ENCODE measurements at places on chromosomes 7 and 10.

DNA sequence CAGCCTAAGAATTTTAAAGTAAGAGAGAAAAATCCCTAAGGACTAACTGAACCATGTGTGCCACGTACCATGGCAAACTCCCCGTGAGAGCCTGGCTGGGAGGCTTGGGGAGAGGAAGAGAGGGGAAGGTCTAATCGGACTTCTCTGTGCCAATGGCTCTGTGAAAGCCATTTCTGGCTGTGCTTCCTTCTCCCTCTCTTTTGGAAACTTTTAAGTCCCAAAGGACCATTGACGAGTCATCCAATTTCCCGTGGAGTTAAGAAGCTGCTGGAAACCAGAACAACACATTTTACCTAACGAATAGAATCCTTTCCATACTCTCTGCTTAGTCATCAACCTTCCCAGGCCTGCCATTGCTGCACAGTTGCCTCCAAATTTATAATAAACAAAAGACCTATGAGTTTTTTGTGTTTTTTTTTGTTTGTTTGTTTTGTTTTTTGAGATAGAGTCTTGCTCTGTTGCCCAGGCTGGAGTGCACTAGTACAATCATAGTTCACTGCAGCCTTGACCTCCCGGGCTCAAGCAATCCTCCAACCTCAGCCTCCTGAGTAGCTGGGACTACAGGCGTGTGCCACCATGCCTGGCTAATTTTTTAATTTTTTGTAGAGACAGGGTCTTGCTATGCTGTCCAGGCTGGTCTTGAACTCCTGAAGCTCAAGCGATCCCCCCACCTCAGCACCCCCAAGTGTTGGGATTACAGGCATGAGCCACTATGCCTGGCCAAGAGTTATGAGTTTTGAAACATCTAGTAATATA, 13.2 kb downstream of the LAMB1 start:
- no peak for DNase-seq

- DNase-seq = no peak
These were observed 35.3 kb downstream of the CDC14C start for GRCh38 chr7:48959676-48960075.

DNA sequence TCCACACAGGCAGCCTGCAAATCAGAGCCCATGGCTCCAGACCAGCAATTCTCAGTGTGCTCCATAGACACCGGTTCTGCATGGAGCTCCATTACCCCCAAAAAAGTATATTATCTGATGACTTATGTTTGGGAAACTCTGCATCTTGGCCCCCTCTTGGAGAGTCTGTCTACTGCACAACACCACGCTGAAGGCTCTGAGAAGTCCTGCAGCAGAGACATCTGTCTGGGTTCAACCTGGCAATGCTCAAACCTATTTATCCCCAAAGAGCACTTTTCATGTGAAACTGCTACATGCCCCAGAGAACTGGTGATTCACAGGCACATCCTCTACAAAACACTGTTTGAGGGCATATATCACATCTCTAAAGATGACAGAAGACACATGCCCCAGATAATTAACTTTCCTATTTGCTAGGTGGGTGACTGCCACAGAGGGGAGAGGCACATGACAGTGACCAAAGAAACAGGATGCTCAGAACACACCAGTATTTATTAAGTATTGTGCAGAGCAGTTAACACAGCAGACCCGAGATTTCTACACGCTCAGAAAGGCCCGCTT, 83.8 kb downstream of the DLG5 start:
- no peak for DNase-seq

DNA sequence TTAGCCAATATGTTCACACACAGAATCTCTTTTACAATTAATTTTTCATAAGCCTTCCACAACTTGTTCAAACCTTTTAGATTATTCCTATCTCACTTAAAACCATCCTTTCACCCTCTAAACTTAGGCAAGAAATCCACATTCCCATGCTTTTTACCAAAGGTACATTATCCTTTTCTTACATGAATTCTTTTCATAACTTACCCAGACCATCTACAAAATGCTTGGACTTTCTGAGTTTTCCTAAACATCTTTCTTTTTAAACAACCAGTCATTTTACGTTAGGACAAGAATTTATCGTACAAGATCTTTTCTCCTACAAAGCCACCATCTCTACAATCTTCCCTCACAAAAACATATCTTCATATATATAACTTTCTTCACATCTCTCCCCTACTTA, 18.8 kb upstream of the GARS1 start:
- no peak for DNase-seq

GRCh38 chr10:110226543-110226925, 19.1 kb downstream of the MXI1 start:
- peak; percentile 90 for DNase-seq

- DNase-seq = no peak
These were observed 119.5 kb upstream of the KLF6 start for GRCh38 chr10:3904419-3904960.

DNA sequence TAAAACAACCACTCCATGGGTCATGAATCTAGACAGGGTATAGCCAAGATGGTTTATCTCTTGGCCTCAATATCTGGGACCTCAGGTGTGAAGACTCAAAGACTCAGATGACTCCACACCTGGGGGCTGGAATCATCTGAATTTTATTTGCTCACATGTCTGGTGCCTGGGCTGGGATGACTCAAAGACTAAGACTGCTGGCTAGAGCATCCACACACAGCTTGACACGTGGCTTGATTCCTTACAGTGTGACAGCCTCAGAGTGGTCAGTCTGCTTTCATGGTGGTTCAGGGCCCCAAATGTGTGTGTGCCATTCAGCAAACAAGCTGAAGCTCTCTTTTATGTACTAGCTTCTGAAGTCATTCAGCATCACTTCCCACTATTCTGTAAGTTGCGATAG, 333.7 kb downstream of the RNLS start:
- DNase-seq = no peak

- DNase-seq = no peak
These were observed 50.5 kb downstream of the PRF1 start for GRCh38 chr10:70551971-70552422.

- DNase-seq = no peak
These were observed 194.7 kb downstream of the FGFR2 start for GRCh38 chr10:121403527-121403926.

GRCh38 chr10:23404461-23404980, 34.4 kb upstream of the OTUD1 start:
- no peak for DNase-seq

DNA sequence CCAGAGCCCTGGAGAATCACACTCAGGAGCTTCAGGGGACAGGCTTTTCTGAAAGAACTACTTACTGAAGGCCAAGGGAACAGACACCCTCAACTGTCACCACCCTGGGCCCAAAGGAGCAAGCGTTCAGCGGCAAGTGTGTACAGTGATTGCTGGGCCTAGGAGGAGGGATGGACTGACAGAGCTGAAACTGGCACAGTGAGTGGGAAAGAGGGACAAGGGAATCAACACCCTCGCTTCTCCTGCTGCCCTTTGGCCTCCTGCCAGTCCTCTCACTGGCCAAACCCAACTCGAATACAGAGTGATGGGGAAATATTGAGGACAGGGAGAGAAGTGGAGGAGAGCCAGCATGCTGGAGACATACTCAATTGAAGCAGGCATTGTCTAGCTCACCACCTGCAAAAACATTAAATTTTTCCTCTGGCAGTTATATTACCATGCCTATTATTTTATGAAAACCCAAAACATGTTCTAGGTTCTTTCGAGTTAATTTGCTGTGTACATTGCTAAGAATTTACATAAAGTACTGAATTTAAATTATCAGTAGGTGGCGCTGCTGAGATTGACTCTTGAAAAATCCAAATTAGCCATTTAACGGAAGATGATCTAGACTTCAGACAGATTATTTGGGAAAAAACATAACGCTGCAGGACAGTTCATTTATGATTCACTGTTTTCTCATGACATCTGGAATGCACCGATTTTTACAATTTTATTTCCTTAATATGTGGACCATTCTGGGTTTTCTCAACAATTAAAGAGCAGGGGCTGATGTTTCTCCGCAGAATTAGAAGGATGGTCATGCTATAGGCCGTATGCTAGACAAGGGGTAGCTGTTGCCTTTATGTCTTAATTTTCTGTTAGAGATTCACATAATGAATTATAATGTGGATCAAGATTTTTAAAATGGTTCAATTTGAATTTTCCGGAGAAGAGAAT, 14.7 kb upstream of the TMEM236 start:
- DNase-seq = no peak

GRCh38 chr10:73131301-73131700, 21.0 kb downstream of the NUDT13 start:
- no peak for DNase-seq

DNA sequence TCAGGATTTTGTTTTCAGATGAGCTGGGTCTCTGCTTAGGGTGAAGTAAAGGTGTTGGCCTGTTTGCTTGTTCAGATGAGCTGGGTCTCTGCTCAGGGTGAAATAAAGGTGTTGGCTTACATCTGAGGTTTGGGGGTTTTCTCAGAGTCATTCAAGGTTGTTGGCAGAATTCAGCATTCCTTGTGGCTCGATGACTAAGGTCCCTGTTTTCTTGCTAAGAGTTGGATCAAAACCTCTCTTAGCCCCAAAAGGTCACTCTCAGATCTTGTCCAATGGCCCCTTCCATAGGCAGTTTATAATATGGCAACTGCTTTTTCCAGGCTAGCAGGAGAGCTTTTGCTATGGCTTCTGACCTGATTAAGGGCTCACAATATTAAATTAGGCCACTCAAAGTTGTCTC, 106.6 kb downstream of the ADAM22 start:
- DNase-seq = no peak

DNA sequence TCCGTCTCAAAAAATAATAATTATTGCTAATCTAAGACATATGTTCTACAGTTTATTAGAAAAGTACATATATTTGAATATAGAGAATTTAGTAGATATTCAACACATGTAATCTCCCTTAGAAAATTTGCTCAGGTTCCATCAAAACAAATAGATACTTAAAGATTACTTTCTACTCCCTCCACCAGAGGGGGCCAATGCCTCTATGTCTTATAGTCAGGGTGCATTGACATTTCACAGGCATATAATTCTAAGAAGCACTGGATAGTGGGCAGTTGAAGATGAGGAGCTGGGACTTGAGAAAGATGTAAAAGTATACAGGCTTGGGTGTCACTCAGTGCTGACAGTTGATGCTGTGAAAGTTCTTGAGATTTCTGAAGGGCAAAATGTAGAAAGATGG, 301.6 kb upstream of the HPS1 start:
- DNase-seq = no peak

GRCh38 chr7:127798023-127798422, 146.0 kb downstream of the SND1 start:
- no peak for DNase-seq

GRCh38 chr7:7672545-7673239, 32.1 kb downstream of the UMAD1 start:
- no peak for DNase-seq

DNA sequence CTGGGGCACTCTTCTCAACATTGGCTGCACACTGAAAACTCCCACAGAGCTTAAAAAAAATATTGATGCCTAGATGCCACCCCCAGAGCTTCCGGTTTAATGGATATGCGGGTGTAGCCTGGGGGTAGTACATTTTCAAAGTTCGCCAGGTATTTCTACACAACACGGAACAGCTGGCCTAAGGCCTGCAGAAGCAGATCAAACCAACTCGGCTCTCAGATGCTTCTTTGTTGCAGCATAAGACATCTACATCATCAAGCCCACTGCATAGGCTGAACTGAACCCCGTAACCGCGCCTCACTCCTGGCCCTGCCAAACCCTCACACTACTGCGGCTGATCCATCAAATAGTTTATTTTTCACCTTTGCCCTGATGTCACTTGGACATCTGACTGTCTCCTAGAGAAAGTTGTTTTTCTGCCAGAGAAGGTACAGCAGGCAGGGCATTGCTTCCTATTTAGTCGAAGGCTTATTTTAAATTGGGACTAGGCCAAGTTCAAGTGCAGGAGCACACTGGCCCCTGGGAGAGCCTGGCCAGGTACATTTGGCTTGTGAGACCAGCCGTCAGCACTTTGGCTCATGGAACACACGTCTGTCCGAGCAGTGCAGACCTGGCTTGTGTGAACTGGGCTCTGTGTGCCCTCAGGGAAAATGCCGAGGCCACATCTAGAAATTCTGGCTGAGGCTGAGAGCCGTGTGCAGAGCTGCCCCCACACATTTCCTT, 113.3 kb downstream of the TACC2 start:
- DNase-seq = no peak

DNA sequence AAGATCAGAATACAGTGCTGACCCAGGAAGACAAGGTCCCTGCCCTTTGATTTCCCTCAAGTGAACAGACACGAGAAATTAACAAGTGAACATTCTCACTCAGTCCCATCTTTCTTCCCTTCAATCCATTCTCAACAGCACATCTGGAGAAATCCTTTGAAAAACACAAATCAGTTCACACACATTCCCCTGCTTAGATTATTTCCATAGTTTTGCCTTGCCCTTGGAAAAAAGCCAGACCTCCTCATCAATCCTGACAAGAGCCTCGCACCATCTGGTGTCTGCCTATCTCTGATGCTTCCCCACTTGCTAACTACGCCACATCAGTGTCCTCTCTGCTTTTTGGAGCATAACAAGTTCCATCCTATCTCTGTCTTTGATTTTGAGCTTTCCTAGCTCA, 94.4 kb upstream of the KIAA1217 start:
- DNase-seq = no peak

GRCh38 chr7:116588225-116588624, 63.4 kb downstream of the CAV1 start:
- no peak for DNase-seq

DNA sequence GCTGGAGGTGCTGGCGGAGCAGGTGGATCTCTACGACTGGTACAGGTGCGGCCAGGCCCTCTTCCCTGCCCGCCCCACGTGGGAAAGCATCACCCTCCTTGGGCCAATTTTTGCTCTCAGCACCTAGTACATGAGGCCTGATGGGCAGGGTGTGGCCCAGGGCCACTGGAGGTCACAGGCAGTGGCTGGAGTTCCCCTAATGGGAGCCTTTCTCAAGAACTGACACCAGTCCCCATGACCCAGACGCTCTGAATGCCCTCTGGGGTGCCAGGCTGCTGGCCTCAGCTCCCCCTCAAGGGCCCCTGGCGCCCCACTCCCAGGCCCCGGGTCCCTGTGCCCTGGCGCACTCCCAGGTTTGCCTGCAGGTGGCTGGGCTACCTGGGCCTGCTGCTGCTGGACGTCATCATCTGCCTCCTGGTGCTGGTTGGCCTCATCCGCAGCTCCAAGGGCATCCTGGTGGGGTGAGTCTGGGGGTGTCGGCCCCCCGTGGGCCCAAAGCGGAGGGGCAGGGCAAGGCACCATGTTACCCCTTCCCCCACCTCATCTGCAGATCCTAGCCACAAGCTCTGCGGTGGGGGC, 15.9 kb downstream of the TTYH3 start:
- DNase-seq = no peak

GRCh38 chr10:47253651-47254375, 46.2 kb upstream of the GDF10 start:
- DNase-seq = peak; percentile 53

DNA sequence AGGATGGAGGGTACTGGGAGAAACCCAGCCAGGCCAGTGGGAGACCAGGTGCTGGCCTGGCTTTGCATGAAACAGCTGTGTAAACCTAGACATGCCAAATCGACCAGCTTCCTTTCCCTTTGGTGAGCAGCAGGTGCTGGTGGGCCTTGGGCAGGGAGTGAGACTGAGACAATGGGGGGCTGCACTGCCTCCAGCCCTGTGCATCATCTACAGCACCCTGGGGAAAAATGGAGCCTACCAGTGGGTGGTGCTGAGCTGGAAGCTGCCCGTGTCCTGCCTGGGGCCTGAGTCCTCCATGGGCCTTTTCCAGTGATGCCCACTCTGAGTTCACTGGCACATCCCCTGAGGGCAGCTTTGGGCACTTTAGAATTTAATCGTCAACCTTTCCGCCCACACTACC, 19.2 kb upstream of the DDC start:
- DNase-seq = no peak
